A549 (cell line): ENCODE measurements at places on chromosomes 11 and 22. TPM values are rescaled to one million over a fixed set of nuclear protein-coding genes. Genes with fewer than 3 reads are reported as not detected.

Gene C22orf31
- polyA plus RNA-seq, result not detected in 3 replicates

DNA sequence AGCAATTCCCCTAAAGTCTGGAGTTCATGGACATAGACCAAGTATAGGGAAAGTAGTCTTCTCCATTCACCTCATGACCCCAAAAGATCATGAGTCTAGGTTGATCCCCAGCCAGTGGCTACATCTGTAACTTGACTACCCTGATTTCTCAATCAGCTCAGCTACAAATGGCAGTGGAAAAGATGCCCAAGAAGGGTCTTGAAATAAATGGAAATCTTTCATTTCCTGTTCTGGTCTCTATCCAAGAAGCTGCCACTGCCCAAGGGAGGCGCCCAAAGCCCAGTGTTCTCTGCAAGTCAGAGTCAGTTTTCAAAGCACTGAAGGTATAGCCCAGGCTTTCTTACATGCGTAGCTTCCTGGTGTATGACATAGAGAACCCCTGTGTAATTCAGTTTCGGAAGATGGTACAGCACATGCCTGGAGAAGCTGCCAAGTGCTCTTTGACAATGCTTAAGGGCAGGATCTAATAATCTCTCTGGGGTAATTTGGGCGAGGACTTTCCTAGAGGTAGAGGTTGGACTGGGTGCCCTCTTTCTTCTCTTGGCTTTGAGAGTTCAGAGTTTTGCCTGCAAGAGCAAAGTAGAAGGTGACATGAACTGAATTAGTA is 101.1 kb downstream of the ADAMTS15 start:
- peak; percentile 4 for DNase-seq

Gene EFEMP2
- 0.98 to 1.5 TPM (median 1.4 TPM) in 3 replicates for polyA plus RNA-seq

GRCh38 chr11:8239040-8239439 is 24.6 kb downstream of the LMO1 start:
- no peak for DNase-seq

GRCh38 chr22:44032126-44032730 is 8.1 kb downstream of the PARVB start:
- no peak for DNase-seq

Gene CD3E
- polyA plus RNA-seq, result not detected in 3 replicates

DNA sequence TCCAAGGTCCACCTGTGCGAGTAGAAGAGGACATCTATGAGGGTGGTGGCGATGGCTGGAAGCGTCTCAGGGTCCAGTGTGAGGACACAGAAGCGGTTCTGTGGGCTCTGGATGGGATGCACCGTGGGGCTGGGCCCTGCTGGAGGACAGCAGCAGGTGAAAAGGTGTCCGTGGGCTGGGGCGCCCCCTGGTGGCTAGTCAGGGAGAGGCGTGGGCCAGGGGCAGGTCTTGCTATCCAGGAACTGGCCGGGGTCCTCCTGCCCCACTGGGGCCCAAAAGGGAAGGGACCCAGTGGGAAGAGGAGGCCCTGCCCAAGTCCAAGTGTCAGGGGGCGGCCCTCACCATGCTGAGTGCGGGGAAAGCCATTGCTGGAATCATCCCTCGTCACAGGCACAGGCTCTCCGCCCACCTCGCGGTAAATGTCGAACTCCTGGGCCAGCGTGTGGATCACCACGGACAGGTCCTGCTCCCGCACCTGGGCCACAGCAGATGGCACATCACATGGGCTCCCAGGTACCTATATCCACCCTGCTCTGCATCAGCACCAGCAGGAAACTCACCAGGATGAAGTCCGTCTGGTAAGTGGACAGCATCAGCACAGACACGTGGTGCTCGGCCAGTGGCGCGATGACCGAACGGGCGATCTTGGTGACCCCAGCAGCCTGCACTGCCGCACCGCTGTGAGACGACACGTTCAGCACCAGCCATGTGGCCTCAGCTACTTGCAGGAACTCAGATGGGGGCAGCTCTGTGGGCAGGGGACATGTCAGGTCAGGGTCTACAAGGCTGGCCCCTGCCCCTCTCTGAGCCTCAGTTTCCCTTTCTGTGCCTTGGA is 2.3 kb downstream of the CASTOR1 start:
- DNase-seq, result peak; percentile 67

DNA sequence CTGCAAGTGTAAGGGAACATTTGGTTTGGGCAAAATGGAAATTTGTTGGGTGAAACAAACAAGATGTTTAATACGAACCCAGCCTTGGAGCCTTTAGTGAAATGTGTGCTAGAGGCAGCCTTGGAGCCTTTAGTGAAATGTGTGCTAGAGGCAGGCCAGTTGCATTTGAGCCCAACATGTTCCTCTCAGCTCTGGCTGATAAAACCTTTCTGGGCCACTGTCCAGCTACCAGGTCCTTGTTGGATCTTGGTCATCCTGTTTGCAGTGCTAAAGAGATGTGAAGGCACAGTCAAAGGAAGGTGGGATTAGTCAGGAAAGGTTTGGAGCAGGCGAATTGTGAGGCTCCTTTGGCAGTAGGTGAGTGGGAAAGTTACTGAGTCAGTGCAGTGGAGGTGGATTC is 48.9 kb downstream of the CEP164 start:
- no peak for DNase-seq

GRCh38 chr11:127943763-127944162 is 643.6 kb downstream of the ETS1 start:
- no peak for DNase-seq
